Aorta (tissue), 5 donors: ENCODE measurements at places on chromosomes 7 and 10. TPM values are rescaled to one million over a fixed set of nuclear protein-coding genes. Genes with fewer than 3 reads are reported as not detected.

Gene SPDYE1
- total RNA-seq = not detected

Gene AGFG2
- total RNA-seq = 29.2 TPM

Gene CASTOR2
- 18.7 TPM for total RNA-seq

Gene CPA1
- 3.6 TPM for total RNA-seq

Gene DNAJC30
- 6.7 TPM for total RNA-seq

DNA sequence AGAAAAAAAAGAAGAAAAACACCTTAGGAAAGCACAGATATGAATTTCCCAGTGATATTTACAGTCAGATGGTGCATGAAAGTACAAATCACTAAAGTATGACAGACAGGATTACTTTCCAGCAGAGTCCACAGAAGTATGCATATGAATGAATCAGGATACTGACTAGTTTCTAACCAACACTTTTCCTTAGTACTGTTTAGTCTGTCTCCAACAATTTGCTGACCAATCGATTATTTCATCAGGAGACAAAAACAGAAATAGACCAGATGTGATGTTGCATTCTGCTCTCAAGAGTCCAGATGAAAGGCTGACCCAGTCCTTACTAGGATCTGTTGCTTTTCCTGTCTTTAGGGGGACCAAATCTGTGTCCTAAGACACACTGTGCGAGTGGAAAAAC lies 14.6 kb downstream of the SLC35B4 start:
- DNase-seq = no peak
- no peak overlapping the region for H3K27ac ChIP-seq
- H3K4me3 ChIP-seq = no peak overlapping the region
- peaks cover 13% of the 10 kb centered on the region for H3K36me3 ChIP-seq
- H3K27me3 ChIP-seq = no peaks in the 10 kb centered on the region

GRCh38 chr10:30488316-30488715 lies 54.3 kb downstream of the MAP3K8 start:
- no peak overlapping the region for H3K4me3 ChIP-seq
- no peak overlapping the region for H3K27ac ChIP-seq
- H3K36me3 ChIP-seq = no peaks in the 10 kb centered on the region
- no peak for DNase-seq
- H3K27me3 ChIP-seq = no peaks in the 10 kb centered on the region

GRCh38 chr7:18407385-18407784 lies 88.2 kb upstream of the HDAC9 start:
- no peaks in the 10 kb centered on the region for H3K27me3 ChIP-seq
- H3K27ac ChIP-seq = no peak overlapping the region
- H3K4me1 ChIP-seq = no peaks in the 10 kb centered on the region

- H3K4me3 ChIP-seq = no peak overlapping the region
- no peak for DNase-seq
- no peaks in the 10 kb centered on the region for H3K36me3 ChIP-seq
- peaks cover 3% of the 10 kb centered on the region for H3K4me1 ChIP-seq
Observed at GRCh38 chr7:152336754-152337368, 98.9 kb downstream of the KMT2C start.

- no peaks in the 10 kb centered on the region for H3K4me1 ChIP-seq
- H3K27ac ChIP-seq = no peak overlapping the region
- no peak for DNase-seq
- H3K4me3 ChIP-seq = no peak overlapping the region
- H3K36me3 ChIP-seq = no peaks in the 10 kb centered on the region
Observed at GRCh38 chr10:16392531-16393069, 44.2 kb upstream of the PTER start.

- H3K36me3 ChIP-seq = no peaks in the 10 kb centered on the region
- H3K27ac ChIP-seq = no peak overlapping the region
- no peak overlapping the region for H3K4me3 ChIP-seq
- no peaks in the 10 kb centered on the region for H3K27me3 ChIP-seq
Observed at GRCh38 chr7:127789031-127789430, 137.0 kb downstream of the SND1 start.

DNA sequence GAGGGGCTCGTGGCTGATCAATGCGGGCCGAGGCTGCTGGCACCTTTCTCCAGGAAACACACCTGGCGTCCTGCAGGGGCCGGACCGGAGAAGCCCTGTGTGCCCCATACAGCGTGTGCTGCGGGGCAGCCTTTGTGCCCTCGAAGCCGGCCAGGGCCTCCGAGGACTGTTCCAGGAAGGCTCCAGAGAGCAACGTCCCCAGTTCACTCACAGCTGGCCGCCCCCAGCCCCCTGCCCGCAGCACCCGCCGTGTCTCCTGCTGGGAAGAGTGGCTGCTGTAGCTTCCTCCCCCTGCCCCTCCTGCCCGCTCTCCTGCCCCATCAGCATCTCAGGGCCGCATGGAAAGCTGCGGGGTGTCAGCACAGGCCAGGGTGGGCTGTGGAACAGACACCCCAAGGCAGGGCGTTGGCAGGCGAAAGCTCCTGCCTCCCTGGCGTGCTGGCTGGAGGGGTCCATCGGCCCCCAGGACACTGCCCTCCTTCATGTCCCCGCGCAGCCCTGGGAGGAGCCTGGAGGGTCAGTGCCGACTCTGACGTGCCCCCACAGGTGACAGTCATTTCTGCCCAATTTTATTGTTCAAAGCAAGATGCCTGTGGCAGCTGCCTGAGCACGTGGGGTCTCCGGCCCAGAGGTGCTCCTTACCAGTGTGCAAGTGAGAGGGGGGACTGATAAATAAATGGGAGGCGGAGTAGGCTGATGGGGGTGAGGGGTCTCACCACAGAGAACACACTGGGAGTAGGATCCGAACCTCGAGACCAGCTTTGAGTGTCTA lies 95.8 kb upstream of the DIP2C start:
- H3K27me3 ChIP-seq = no peaks in the 10 kb centered on the region
- no peak for DNase-seq
- H3K4me3 ChIP-seq = no peak overlapping the region
- H3K4me1 ChIP-seq = no peaks in the 10 kb centered on the region
- H3K27ac ChIP-seq = no peak overlapping the region

GRCh38 chr10:110717781-110718589 lies 73.8 kb downstream of the RBM20 start:
- H3K36me3 ChIP-seq = no peaks in the 10 kb centered on the region
- H3K4me1 ChIP-seq = no peaks in the 10 kb centered on the region
- no peaks in the 10 kb centered on the region for H3K27me3 ChIP-seq
- no peak overlapping the region for H3K4me3 ChIP-seq

DNA sequence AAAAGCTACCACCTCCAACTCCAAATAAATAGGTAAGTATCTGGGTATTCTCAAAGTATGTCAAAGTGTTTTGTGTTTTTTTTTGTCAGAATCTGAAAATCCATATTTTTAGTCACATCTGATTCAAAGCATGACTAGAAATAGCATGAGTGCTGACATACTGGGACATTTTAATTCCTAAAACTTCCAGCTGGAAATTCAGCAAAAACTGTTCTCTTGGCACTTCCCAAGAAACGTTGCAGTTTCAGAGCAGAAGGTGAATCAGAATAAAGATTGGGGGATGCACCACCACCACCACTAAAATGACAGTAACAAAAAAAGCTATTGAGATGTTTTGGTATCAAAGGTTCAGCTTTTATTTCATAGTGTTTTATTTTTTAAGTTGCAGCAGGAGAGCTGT lies 724.6 kb upstream of the CELF2 start:
- H3K4me1 ChIP-seq = no peaks in the 10 kb centered on the region
- H3K27me3 ChIP-seq = no peaks in the 10 kb centered on the region
- no peak for DNase-seq
- no peak overlapping the region for H3K27ac ChIP-seq
- H3K36me3 ChIP-seq = no peaks in the 10 kb centered on the region

DNA sequence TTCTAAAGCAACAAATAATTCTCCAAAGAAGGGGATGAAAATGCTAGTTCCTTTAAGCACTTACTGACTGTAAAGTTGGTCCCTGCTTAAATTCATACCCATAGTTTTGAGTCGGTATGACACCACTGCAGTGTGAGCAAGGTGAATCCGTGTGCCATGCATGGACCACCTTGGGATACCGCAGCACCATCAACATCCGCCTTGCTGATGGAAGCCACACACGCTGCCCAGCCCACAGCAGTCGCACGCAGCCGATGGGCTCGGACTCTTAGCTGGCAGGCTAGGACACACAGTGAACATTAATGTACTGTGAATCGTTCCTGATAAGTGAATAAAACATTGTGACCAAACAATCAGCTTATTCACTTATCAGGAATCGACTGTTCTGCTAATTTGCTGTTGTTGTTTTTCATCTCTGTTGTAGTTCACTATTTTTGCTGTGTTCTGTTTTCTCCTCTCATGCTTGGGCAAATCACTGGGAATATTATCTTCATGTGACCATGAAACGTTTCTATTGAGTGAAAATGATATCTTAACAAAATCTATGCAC lies 275.5 kb downstream of the USP6NL start:
- no peak overlapping the region for H3K27ac ChIP-seq
- no peaks in the 10 kb centered on the region for H3K36me3 ChIP-seq
- no peak for DNase-seq
- no peaks in the 10 kb centered on the region for H3K4me1 ChIP-seq

DNA sequence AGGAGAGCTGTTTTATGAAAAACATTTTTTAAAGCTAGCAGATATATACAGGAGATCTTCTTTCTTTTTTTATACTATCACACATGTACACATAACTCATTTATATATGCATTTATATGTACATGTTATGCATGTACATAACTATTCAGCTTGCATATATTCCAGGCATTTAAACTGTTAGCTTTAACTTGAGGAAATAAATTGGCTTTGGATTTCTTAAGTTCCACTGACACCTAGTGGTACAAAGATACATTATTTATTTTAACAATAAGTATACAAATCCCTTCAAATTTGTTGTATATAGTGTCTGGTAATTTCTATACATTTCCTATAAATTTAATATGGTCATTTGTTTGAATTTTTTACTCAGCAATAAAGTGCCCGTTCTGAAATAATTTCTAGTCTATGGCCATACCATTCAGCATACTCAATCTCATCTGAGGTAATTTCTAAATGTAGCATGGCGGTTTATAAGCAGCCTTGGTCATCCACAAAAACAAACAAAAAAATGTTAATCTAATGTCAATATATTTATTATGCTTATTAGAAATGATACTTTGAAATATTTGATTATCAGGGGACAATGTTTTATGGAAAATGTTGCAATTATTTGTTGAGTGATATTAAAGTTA lies 11.6 kb downstream of the ZDHHC6 start:
- H3K36me3 ChIP-seq = peaks cover 12% of the 10 kb centered on the region
- H3K27me3 ChIP-seq = no peaks in the 10 kb centered on the region
- H3K27ac ChIP-seq = no peak overlapping the region
- H3K4me3 ChIP-seq = no peak overlapping the region
- H3K4me1 ChIP-seq = no peaks in the 10 kb centered on the region
- DNase-seq = no peak

GRCh38 chr10:51314481-51314880 lies 240.2 kb downstream of the PRKG1 start:
- H3K36me3 ChIP-seq = no peaks in the 10 kb centered on the region
- H3K4me1 ChIP-seq = peaks cover 13% of the 10 kb centered on the region
- DNase-seq = no peak
- H3K27ac ChIP-seq = no peak overlapping the region
- H3K27me3 ChIP-seq = no peaks in the 10 kb centered on the region
- H3K4me3 ChIP-seq = no peak overlapping the region

- H3K36me3 ChIP-seq = no peaks in the 10 kb centered on the region
- H3K27me3 ChIP-seq = no peaks in the 10 kb centered on the region
- no peak overlapping the region for H3K4me3 ChIP-seq
Observed at GRCh38 chr10:80164596-80164995, 32.1 kb downstream of the PLAC9 start.

GRCh38 chr7:7959979-7960670 lies 8.5 kb upstream of the GLCCI1 start:
- H3K4me3 ChIP-seq = no peak overlapping the region
- H3K27me3 ChIP-seq = no peaks in the 10 kb centered on the region
- no peak overlapping the region for H3K27ac ChIP-seq
- no peak for DNase-seq
- no peaks in the 10 kb centered on the region for H3K4me1 ChIP-seq

DNA sequence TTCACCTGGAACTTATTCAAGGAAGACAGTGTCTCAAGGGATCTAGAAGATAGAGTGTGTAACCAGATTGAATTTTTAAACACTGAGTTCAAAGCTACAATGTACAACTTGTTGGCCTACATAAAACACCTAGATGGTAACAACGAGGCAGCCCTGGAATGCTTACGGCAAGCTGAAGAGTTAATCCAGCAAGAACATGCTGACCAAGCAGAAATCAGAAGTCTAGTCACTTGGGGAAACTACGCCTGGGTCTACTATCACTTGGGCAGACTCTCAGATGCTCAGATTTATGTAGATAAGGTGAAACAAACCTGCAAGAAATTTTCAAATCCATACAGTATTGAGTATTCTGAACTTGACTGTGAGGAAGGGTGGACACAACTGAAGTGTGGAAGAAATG lies 10.9 kb downstream of the IFIT3 start:
- no peaks in the 10 kb centered on the region for H3K27me3 ChIP-seq
- H3K27ac ChIP-seq = no peak overlapping the region
- no peak overlapping the region for H3K4me3 ChIP-seq
- no peak for DNase-seq
- H3K4me1 ChIP-seq = peaks cover 5% of the 10 kb centered on the region
- peaks cover 4% of the 10 kb centered on the region for H3K36me3 ChIP-seq

- H3K27me3 ChIP-seq = no peaks in the 10 kb centered on the region
- no peak for DNase-seq
- no peak overlapping the region for H3K27ac ChIP-seq
Observed at GRCh38 chr7:68977385-68978055, 620.8 kb upstream of the AUTS2 start.

DNA sequence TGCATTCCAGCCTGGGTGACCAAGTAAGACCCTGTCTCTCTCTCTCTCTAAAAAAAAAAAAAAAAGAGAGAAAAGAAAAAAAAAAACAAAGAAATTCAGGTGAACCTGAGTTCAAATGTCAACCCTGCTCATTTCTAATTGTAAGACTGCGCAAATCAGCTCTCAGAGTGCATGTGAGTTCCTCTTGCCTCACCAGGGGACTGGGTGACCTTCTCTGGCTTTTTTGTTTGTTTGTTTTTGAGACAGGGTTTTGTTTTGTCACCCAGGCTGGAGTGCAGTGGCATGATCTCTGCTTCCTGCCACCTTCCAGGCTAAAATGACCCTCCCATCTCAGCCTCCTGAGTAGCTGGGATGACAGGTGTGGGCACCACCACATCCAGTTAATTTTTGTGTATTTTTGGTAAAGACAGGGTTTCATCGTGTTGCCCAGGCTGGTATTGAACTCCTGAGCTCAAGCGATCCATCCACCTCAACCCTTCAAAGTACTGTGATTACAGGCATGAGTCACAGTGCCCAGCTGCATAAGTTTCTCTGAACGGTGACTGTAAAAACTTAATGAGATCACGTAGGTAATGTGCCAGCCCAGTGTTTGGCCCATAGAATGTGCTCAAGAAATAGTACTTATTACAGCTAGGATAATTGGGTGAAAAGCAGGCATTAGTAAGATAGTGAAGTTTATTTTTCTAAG lies 45.3 kb upstream of the BAMBI start:
- no peaks in the 10 kb centered on the region for H3K36me3 ChIP-seq
- H3K27ac ChIP-seq = no peak overlapping the region

- no peak overlapping the region for H3K27ac ChIP-seq
- no peaks in the 10 kb centered on the region for H3K27me3 ChIP-seq
- H3K4me1 ChIP-seq = no peaks in the 10 kb centered on the region
- DNase-seq = no peak
Observed at GRCh38 chr7:89757910-89758309, 396.4 kb upstream of the STEAP1 start.

DNA sequence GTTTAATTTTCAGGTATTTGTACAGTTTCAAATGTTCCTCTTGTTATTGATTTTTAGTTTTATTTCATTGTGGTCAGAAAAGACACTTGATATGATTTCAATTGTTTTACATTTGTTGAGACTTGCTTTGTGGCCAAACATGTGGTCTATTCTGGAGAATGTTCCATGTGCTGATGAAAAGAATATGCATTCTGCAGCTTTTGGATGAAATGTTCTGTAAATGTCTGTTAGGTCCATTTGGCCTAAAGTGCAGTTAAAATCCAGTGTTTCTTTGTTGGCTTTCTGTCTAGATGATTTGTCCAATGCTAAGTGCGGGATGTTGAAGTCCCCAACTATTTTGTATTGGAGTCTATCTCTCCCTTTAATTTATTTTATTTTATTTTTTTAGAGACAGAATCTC lies 70.5 kb downstream of the ZNF503 start:
- H3K27me3 ChIP-seq = no peaks in the 10 kb centered on the region
- no peak for DNase-seq
